Suprapubic skin (tissue), 4 donors: ENCODE measurements at places on chromosomes 11 and 22.

GRCh38 chr11:19723572-19724342 lies 11.1 kb downstream of the NAV2 start:
- no peak for DNase-seq

- DNase-seq, result peak; percentile 34
Observed at GRCh38 chr11:64498136-64498535, 92.9 kb upstream of the SLC22A12 start.

- no peak for DNase-seq
Observed at GRCh38 chr11:24734742-24735237, 237.9 kb downstream of the LUZP2 start.

GRCh38 chr11:31780078-31780477 lies 31.0 kb downstream of the PAX6 start:
- DNase-seq, result no peak

- DNase-seq, result peak; percentile 39
Observed at GRCh38 chr11:44622721-44623258, 57.3 kb downstream of the CD82 start.

DNA sequence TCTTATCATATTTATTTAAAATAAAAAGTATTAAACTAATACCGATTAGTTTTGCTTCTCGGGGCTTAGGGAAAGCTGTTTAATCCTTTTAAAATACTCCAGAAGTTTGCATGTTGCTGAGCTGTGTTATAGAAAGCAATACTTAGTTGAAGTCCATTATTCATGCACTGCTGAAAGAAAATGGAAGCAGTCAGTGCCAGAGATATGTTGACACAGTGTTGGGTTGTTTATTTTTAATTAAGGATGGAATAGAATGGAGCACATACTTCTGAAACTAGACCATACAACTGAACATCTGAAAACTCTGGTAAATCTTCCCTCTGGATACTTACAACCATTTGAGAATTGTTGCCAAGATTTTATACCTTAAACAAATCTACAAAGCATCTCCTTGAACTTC lies 282.7 kb upstream of the CCDC179 start:
- no peak for DNase-seq

DNA sequence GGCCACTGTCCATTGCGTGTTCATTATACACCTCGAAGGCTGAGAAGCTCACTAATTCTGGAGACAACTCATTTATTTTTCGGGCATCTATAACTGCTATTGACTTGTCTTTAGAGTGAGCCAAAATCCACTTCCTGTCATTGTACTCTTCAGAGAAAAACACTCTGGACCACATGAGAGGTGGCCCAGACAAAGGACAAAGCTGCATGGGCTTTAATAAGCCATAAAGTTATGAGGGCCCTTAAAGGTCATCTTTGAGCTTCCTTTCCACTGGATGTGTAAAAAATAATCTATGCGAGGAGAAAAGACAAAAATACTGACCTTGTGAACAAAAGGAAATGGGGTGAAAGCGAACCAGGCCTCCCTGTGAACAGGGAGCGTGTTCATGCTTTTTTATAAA lies 63.5 kb upstream of the ZC3H12C start:
- DNase-seq, result no peak
